HL-60 (cell line): ENCODE measurements at places on chromosomes 3 and 15.

GRCh38 chr15:90000186-90001001, 730 bp upstream of the ZNF710 start:
- no peak for DNase-seq

GRCh38 chr15:28956491-28956890, 70.7 kb downstream of the APBA2 start:
- no peak for DNase-seq

DNA sequence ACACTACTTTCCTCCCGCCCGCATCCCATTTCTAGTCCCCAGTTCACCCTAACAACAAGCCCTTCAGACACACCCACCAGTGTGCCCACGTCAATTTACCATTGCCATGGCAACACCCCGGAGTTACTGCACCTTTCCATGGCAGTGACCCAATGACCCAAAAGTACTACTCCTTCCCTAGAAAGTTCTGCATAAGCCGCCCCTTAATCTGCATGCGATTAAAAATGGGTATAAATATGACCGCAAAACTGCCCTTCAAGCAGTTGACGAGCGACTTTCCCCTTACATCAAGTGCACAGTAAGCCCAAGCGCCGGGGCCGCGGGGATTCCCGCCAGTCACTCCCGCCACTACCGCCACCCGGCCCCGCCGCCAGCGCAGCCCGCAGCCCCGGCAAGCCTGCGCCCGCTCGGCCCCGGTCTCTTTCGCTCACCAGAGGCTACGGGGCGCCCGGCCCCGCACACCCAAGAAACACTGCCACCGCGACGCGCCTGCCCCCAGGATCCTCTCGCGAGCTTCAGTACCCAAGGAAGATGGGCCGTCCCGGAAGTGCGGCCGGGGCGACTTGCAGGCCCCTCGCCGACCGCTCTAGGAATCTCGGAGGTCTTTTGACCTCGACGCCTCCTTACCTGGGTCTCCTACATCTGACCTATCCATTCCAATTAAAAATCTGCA, 27.2 kb upstream of the ZNF502 start:
- no peak for DNase-seq

DNA sequence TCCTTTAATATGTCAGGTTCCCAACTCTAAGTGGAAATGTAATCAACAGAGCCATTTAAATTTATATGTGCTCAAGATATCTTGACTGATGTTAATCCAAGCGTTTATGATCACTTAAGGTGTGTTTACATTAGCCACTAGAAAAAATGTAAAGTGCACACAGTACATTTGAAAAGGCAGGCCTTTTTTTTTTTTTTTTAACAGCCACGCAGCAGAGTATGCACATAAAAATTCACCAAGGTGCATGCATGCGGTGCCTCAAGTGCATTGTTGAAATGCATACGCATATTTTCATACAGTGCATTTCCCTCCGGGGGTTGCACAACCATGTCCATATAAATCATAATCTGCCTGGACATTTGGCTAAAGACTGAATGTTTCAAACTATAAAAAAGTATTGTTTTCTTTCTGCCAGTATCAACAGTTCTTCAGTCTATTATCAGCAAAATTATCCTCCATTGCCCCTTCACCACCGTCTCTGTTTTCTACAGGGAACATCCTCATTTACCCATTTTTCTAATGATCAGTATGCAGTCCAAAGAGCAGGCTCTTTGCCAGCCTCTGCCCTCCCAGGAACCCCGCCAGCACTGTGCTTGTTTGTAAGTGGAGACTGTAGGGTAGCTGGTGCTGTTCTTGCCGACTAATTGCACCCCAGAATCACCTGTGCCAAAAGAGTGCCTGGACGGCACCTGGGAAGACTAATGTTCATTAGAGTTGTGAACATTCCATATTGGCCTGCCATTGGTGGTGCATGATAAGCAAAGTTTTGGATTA, 611.2 kb upstream of the CFAP20DC start:
- DNase-seq: no peak

- DNase-seq: peak; percentile 4
Measured at GRCh38 chr3:38397320-38397719, 50.7 kb downstream of the XYLB start.

GRCh38 chr3:22585504-22585903, 617.6 kb upstream of the UBE2E2 start:
- DNase-seq: no peak

DNA sequence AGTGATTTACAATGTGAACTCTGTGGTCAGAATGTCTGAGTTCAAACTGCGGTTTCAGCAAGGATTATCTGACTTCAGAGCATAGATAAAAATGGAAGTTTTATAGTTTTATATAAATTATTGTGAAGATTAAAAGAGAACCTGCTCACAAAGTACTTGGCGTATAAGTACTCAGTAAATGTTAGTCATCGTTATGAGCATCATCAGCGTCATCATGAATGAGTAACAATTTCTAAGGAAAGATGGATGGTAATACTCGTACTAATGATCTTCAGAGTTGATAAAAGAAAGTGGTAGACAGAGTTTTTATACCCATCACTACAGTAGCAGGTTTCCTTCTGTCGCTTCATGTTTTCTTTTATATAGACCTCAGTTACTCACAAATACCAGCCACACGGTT, 341.8 kb downstream of the RAP2B start:
- DNase-seq: no peak

DNA sequence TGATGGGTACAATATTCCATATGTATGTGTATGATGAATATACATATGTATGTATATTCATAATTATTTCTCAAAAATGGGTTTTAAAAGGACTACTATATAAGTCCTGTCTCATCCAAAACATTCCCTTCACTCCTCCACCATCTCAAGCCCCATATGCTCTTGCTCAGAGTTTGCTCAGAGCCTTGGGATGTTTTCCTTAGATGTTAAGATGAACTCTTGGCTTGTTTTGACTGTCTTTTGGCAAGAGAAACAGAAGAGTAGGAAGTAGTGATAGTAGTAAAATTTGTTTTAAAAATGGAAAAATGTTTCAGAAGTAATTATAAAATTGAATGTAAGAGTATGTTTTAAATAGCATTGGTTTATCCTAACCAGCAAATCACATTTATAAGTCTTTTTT, 6.2 kb upstream of the EPHA3 start:
- DNase-seq: no peak

DNA sequence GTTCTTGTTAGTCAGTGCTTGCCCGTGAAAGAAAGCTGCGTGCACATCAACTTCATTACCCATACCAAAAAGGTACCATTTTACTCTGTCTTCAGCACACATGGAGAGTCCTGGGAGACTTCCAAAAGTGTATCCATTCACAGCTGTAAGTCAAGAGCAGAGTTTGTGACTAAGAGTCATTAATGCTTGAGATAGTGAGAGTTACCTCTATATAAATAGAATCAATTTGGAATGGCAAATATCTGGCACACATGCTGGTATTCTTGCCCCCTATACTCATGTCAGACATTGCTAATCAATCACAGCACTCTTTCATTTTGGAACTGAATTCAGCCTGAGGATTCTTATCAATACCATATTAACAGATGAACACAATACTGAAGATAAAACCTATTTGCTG, 14.2 kb downstream of the CP start:
- no peak for DNase-seq

DNA sequence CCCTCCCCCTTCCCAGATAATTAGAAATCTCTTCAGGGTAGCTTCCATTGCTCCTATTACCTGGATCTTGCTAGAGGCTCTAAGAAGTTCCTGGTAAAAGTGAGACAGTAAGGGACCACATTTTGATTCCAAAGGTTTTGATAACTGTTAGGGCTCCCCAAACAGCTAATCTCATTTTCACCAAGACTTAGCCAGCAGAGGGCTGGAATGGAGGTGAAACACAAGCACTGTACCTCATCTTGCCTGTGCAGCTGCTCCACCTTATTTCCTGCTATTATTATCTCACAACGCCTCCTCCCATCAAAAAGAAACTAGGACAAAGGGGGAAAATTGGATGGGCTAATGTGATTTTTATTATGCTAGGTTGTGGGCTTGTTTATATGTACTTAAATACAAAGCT, 7.3 kb downstream of the SETD5 start:
- DNase-seq: no peak

GRCh38 chr15:77097248-77097721, 26.4 kb upstream of the TSPAN3 start:
- DNase-seq: no peak
